ENCODE measurements at places on chromosomes 13 and 19. TPM values are rescaled to one million over a fixed set of nuclear protein-coding genes. Genes with fewer than 3 reads are reported as not detected.

DNA sequence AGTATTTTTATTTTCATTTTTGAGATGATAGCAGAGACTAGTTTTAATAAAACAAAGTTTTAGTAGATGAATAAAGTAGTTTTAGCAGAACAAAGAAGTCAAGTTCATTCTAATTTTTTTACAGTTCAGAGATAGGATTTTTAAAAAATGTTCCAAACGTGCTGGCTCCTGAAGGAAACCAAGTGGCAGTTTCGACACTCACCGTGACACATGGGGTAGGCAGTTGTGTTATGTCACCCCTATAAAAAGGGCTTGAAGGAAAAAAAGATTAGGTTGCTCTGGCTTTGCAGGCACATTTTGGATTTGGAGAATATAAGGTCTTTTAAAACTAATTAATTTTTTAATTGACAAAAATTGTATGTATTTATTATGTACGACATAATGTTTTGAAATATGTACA lies 305.2 kb downstream of the NDFIP2 start:
- no peak for DNase-seq

GRCh38 chr19:16135430-16136127 lies 7.9 kb upstream of the HSH2D start:
- DNase-seq = no peak

GRCh38 chr19:31913103-31913661 lies 432.2 kb upstream of the ZNF507 start:
- DNase-seq = no peak

Gene ZNF121
- 13.7 TPM for total RNA-seq

- peak; percentile 84 for DNase-seq
These were observed 1.9 kb upstream of the ITM2B start for GRCh38 chr13:48231080-48231479.

- no peak for DNase-seq
These were observed 1525.0 kb upstream of the MIR17HG start for GRCh38 chr13:89822467-89822866.

DNA sequence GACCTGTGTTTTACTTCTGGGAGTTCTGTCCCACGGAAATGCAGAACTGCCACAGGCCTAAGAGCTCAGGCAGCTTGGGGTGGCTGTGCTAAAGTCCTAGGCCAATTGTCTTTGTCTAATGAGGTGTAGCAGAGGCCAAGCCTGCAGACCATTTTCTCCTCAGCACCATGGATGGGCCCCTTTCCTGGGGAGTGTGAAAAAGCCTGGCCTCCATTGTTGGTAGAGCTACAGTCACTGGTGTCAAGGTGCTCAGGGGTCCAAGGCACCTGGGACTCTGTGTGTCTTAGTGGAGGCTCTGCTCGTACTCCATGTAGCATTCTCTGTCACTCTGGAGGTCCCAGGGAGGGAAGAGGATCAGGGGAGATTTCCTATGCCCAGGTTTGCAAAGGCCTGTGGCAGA lies 329.6 kb downstream of the SLITRK5 start:
- DNase-seq = no peak

Gene CEACAM7
- total RNA-seq = not detected

Gene CCDC122
- total RNA-seq = 1.1 TPM

Data from fibroblast of the aortic adventitia (primary cell).